Suppressor macrophage (primary cell): ENCODE measurements at places on chromosomes 2 and 18.

DNA sequence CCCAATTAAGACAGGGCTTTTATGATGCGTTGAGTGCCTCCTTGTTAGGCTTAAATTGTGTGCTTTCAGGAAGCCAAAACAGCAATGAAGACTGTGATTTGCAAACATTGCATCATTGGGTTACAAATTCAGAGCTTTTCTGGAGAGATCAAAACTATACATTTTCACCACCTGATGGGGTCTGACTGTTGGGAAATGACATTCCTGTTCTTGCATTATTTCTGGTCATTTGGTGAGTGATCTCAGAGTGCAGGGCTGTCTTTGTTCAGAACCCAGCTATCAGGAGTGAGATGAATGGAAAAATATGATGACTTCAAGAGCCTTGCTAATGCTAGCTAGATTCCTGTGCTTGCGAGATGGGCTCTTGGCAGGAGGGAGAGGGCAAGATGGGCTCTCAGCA is 39.1 kb downstream of the SH3RF3 start:
- DNase-seq: no peak

DNA sequence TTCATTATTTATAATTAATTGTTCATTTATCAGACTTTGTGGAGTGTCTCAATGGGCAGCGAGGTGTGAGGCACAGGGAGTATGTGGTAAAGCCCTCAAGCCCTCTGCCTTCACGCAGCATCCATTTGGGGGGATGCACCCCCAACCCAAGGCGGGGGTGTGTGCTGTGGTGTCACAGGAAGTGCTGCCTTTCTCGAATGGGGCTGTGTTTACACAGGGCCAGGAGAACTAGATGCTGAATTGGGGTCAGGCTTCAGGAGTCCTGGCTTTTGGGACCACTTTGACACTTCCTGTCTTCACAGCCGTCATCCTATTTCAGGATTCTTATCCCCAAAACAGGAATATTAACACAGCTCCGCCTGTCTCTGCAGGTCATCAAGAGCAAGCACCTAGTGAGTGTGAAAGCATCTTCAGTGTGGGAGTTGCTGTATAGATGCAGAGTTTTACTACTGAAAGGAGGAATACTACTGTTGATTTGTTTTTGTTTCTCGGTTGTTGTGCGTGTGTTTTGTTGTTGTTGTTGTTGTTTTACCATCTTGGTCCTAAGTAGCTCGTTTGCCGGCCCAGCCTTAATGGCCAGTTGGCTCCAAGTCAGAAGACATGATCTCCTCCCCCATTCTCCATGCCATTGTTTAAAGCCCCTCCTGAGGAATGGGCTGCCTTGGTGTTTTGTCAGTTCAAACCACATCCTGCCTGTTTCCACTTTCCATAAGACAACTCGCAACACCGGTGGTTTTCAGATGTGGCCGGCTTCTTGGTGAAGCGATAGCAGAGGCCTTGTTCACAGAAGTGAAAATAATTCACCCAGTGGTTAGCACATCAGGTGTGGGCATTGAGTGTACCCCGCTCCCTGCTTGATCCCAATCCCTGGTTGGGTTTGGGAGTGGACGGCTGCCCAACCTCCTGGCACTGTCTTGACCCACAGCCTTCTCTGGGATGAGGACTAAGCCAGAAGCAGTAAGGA is 221.3 kb downstream of the BCL2 start:
- no peak for DNase-seq

GRCh38 chr2:238847841-238848690 is at the start of gene TWIST2:
Gene TWIST2, plus strand, starts transcription at chr2:238848085. Its CDS starts 131 bp downstream, at chr2:238848216.
- DNase-seq: peak; percentile 21

DNA sequence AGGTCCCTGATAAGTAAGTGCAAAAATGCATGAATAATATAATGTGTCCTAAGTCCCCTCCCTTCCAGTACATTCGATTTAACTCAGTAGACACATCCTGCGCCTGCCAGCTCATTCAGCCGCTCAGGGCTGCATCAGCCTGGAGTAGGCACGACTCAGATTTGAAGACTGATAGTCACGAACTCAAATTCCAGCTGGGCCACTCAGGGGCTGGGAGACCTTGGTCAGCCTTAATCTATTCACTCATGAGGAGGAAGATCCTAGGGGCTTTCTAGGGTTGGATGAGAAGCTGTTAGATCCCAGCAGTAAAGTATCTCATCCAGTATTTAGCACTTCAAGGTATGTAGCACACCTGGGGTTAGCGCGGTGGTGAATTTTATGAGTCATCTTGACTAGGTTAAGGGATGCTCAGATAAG is 98.9 kb upstream of the ODC1 start:
- DNase-seq: no peak

DNA sequence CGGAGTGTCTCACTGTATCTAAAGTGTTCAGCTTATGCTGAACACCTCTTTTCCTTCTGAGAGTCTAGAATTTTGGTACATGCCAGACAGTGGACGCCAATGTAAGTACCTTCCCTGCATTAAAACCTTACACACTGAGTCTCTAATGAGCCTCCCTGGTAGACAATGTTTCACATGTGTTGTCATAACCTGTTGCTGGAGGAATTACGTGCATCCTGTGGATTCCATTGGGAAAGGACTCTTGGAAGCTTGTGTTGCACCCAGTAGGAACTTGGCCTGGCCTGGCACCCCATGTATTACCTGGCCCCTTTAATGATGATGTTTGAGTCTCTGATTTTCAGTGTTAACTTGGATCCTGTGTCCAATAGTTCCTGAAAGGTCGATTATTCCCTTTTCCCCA is 20.5 kb downstream of the CHCHD5 start:
- DNase-seq: no peak

DNA sequence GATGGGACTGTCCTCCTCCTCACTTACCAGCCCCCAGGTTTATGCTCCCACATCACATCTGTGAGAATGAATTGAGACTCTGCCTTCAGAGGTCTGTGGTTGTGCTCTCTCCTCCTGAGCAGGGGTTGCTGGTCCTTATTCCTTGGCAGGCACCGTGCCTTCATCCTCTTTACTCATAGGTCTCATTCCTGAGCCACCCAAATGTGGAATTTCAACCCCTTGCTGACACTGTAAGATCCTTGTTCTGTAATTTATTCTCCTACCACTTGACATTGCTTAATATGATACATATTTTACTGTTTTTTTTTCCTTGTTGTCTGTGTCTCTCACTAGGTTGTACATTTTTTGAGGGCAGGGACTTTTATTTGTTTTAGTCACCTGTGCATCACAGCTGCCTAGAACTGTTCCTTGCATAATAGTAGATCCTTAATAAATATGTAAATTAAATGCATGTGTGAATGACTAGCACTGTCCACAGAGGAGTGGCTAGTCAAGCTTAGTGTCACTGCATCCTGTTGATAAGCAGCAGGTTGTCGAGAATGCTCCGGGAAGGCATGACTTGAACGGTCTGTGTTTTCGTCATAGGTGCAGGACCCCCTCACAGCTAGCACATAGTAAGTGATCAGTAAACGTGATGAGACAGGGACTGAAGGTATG is 180.6 kb downstream of the ZNF407 start:
- DNase-seq: no peak

DNA sequence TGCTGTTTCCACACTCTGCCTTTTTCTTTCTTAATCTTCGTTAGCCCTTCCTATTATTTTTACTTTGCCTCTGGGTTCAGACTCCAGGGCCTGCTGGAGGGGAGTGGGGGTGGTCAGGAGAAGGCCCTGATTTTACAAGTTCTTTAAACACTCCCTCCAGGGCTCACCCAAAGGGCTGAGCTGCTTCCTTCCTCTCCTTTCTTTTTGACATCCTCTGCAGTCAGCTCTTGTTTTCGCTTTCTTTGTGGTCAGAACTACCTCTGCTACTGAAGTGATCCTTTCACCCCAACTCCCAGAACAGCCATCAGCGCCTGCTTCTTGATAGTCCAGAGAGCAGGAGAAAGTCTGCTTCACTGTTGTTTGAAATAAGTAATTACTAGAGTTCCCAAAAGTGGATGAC is 925.7 kb downstream of the EPHA4 start:
- no peak for DNase-seq

DNA sequence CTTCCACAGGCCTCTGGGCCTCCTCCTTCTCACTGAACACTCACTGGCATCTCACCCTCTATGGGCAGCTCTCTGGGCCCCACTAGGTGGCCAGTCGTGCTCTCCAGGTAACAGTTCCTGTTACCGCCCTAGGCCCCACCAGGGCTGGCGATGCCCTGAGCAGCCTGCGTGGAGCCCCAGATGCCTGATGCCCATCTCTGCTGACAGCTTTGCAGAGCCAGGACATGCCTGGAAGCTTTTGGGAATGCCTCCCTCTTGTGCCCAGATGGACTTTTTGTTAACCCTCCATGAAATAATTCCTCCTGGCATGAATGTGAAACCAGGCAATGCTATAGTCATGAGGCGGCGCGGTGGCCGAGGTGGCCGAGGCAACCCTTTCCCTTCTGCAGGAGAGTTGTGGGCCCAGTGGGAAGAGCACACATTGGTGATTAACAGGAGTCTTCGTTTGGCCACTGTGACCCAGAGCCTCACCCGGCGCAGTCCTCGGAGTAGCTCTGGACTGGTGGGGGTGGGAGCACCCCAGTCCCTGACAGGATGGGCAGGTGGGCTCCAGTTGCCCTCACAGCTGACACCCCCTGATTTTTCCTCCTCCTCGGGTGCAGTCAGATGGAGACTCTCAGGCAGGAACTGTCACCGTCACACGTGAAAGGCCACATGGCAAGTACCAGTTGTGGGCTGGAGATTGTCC is 80.0 kb downstream of the SH3BP4 start:
- DNase-seq: no peak

DNA sequence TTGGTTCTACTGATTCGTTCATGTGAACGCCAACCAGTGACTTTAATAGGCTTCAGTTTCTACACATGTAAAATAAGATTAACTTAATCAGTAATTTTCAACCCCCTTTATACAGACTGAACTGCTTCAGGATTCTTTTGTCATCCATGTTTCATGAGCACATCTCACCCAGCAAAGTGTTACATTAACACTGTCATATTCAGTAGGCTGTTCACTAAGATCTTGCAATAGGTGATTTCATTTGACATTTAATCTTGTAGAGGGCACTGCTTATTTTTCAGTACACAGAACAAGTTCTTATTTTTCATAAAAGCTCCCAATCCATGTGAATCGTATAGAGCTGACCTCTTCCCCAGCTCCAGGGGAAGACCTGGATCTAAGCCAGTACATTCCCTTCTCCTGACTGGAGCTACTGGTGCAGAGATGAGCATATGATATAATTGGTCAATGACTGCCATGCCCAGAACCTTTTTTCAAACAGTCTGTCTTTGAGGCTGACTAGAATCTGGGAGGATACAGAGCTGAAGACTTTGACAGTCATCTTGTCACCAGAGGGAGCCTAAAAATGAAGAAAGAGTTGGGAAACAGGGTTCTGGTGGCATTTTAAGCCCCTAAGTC is 72.2 kb upstream of the CHRNA1 start:
- DNase-seq: no peak

DNA sequence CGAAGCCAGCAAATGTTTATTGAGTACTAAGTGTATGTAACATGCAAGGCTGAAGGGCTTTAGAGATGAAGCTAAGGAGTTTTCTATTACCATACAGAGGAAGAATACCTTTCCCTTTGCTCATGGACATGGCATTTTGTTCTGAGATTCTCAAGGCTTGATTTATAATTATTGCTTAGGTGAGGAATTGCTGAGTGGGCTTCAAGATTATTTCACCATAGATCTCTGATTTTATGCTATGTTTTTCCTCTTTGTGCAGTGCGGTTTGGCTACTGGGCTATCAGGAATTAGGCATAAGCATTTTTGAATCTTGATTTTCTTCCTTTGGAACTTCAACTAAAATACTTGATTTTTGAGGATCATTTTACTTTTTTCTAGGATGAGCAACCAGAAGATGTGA is 42.5 kb downstream of the VRK2 start:
- DNase-seq: no peak

GRCh38 chr18:30970196-30970816 is 72.2 kb downstream of the DSC3 start:
- peak; percentile 26 for DNase-seq

DNA sequence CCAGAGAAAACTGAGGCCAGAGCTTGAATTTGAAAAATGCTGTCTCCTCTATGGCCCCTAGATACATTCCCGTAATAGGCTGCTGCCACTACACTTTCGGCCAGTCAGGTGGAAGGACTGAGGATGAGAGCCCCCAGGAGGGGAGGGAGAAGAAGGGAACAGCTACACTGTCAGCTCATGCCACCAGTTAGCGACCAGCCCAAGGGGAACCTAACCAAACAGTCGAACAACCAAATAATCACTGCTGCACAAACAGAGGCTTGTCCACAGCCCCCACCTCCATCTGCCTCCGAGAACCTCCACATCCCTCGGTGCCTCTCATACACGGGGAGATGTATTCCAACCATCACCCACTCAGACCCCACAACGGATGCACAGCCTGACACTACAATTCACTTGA is 7.3 kb downstream of the ZNF516 start:
- no peak for DNase-seq

DNA sequence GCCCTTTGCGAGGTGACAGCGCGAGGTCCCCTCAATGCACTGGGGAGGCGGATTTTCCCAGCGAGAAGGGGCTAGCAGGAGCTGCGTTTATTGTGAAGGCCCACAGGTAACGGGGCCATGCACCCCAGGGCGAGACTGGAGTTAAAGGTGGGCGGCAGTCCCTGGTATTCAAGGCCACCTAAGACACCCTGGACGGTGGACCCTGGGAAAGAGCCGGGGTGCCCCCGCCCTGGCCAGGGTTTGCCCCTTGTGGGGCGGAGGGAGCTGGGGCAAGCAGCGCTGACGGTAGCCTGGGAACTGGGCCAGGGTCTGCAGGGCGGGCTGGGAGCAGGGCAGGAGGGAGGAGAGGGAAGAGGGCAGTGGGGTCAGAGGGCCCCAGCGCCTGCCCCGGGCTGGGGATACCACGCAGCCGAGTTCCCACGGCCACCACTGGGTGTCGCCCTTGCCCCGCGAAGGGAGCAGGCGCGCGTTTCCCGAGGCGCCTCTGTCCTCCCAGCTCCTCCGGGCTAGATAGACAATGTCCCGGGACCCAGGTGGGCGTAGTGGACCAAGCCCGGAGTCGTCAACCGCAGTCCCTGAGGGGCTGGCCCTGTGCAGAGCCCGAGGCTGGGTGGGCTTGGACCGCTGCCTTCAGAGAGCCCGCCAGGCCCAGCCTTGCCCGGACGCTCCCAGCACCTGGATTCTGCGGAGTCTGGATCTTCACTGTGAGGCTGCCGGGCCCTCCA is 80.2 kb downstream of the SMAD4 start:
- peak; percentile 85 for DNase-seq

DNA sequence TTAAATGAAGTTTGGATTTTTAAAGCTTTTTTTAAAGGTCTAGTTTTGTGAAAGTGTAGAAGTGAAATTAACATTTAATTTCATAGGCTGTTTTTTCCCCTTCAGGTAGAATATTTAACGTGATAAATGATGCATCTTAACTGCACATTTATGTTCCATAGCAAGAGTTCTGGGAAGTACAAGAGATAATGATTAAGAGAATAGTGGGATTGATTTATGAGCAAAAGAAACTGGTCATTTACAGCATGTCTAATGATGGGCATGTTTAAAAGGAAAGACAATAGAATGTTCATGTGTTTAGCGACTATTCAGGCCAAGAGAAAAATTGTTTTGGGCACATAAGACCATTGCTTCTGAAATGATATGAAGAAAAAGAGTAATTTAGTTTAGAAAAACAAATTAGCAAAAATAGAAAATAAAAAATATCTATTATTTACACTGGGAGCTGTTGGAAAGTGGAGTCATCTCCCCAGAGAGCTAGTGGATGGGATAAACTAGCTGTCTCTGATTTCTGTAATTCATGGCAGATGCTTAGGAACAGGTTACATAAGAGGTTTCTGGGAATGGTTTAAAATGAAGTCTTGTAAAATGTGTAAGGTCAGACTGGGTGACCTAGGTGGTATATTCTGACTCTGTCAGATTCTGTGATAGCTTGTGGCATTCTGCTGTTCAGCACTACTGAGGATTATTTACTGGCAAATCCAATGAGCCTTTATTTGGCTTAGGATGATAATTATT is 60.7 kb downstream of the WDR7 start:
- DNase-seq: no peak
